ENCODE measurements at places on chromosomes 7 and 10.

DNA sequence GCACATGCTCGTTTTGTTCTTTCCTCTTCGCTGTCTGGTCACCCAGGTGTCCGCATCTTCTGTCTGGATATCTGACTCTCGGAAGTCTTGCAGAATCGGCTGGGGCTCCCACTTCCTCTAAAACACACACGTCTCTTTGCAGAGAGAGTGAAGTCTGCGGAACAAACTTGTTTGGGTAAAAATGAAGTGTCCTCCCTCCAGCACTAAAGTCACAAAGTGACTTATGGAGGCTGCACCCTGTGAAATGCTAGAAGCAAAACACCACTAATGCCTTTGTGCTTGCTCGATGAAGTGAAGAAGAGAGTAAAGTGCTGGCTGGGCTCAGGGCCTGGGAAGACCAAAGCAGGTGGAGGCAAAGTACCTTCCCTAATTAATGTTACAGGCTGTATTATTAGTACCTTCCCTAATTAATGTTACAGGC, 71.4 kb downstream of the FGFR2 start:
- no peak for DNase-seq

GRCh38 chr7:33750177-33750576, 155.2 kb upstream of the BMPER start:
- peak; percentile 92 for DNase-seq

- no peak for DNase-seq
Observed at GRCh38 chr7:141884539-141885225, 31.5 kb upstream of the OR9A4 start.

DNA sequence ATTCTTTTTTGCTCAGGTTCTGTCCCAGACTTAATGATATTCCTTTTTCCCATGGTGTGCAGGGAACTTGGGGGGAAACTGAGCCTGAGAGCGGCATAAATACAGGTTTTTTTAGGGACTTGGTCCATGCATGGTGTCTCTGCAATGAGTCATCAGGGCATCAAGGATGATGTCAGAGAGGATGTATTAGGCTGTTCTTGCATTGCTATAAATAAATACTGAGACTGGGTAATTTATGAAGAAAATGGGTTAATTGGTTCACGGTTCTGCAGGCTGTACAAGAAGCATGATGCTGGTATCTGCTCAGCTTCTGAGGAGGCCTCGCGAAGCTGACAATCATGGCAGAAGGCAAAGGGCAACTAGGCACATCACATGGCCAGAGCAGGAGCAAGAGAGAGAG, 185.4 kb downstream of the RAB11FIP2 start:
- no peak for DNase-seq

DNA sequence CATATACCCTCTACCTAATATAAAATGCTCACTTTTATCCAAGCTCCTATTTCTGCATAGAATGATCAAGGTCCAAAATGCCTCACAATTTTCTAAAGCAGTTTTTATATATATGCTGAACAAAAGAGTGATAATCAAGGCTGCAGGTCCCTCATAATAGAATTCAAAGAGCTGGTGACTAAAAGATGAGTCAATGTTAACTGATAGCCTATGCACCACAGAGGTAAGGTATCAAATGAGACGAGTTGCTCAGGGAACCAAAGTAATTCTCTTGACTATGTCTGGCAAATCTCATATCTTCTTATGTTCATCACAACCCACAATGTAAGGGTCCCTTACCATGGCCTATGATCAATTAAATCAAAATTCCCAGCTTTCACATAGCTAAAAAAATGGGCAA, 15.2 kb downstream of the PDZD8 start:
- no peak for DNase-seq

GRCh38 chr7:1794888-1795542, 124.9 kb downstream of the ELFN1 start:
- peak; percentile 23 for DNase-seq

DNA sequence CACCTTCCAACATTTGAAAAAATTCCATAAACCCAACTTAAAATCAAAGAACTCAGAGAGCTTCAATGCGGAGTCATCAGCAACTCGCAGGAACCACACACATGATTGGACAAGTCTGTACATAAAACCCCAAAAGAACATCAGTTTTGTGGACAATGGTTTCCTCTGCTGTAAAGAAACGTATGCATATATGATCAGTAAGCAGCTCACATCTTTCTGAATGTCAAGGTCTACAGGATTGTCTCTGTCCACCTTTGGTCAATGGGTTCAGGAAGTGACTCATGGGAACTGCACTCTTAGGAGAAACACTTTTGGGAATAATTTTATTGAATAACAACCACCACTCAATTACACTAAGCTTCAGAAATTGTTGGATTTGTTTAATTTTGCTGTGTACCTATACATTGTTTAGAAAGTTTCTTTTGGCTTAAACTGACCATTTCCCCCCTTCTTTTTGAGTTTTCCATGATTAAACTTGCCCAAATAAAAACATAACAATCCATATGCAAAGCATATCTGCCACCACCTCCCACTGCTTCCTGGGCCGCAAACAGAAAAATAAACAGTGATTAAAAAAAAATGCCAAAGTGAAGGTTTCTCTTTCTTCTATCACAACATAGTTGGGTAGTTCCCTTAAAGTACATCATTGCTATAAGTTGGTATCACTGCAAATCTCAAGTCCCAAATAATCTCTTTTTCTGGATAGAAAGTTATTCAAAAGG, 27.3 kb upstream of the AFAP1L2 start:
- no peak for DNase-seq

GRCh38 chr7:5526100-5526905, 102.7 kb upstream of the TNRC18 start:
- DNase-seq = peak; percentile 70

DNA sequence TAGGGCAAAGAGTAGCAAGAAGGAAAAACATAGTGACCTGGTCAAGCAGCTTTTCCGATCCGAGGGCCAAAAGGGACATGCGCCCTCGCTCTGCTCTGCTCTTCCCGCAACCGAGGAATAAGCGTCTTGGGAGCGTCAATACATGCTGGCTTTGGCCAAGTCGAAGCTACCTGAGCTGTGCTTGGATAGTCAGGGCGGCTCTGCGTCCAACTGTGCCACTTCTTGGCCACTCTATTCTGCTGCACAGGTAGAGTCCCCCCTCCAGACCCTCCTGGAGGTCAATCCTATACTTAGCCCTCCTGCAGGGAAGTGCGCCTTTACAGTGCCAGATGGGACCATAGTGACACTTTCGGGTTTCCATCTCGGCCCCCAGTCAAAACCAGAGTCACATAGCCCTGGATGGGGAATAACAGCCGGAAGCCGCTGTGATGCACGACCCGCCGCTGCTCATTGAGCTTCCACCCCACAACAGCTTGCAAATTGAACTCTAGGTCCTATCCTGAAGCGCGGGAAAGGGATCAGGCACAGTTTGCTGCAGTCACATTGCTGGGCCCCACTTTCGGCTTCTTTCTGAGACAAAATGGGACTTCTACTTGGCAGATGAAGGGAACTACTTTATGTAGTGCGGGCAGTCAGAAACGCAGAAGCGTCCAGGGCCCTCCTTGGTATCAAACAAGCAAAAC, 1.1 kb upstream of the HPSE2 start:
- DNase-seq = no peak

DNA sequence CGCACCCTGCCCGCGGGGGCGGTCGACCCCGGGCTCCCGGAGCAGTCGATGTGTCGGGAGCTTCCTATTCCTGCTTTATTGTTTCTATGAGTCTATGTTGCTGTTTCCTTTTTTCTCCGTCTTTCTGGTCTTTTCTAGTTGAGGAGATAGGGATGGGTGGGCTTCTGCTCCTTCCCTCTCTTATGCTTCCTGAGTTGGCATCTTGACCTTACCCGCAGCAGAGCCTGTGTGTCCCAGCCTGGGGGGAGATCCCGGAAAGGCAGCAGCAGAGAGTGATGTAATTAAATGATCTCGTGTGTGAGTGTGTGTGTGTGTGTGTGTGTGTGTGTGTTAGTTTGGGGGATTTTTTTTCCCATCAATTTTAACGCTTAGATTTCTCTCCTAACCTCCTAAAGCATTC, 486 bp upstream of the SORCS1 start:
- no peak for DNase-seq

DNA sequence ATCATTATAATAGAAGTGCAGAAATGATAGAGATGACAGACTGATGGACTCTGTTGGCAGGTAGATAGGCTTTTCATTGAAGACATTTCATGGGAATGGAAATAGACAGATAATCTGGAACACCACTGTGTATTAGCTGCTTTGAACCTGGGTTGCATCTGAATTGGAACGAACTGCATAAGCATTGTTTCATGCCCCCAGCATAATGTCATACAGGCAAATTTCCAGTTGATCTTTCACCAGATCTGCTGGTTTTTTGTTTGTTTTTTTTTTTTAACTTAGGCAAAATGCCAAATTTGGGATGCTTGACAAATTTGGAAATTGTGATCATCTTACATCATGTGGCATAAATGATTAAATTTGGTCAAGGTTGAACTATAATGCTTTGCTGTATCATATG, 172.1 kb upstream of the AOAH start:
- no peak for DNase-seq

DNA sequence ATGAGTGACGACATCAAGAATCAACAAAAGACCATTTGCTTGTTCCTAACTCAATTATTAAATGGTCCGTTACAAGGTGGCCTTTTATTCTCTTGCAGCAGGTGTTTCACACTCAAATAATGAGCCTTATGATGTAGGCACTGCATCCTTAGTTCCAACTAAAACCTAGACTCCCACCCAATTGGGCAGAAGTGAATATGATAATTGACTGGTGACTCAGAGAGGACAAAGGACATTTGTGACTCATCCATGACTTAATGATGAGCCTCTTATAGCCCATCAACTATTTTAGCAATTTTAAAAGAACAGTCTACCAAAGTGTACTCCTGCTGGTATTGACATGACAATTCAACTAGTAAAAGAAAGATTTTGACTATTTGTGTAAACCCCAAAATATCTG, 1027.8 kb upstream of the PHF14 start:
- DNase-seq = no peak

- DNase-seq = peak; percentile 23
Observed at GRCh38 chr7:142626420-142627035, 122.7 kb upstream of the PRSS1 start.

GRCh38 chr7:29607259-29607658, 43.6 kb downstream of the PRR15 start:
- DNase-seq = no peak

- DNase-seq = no peak
Observed at GRCh38 chr10:66927251-66927935, 1.6 kb downstream of the LRRTM3 start.

- DNase-seq = no peak
Observed at GRCh38 chr10:13624630-13625029, 37.9 kb downstream of the PRPF18 start.

- DNase-seq = no peak
Observed at GRCh38 chr7:40580776-40581175, 446.0 kb downstream of the SUGCT start.

- DNase-seq = no peak
Observed at GRCh38 chr7:127812540-127812939, 160.5 kb downstream of the SND1 start.

GRCh38 chr10:33732161-33732680, 397.8 kb upstream of the NRP1 start:
- DNase-seq = no peak

GRCh38 chr10:83367036-83367435, 772.3 kb upstream of the GHITM start:
- no peak for DNase-seq

GRCh38 chr10:61620506-61620905, 42.2 kb upstream of the CABCOCO1 start:
- DNase-seq = no peak

- DNase-seq = no peak
Observed at GRCh38 chr7:139029353-139029752, 6.5 kb downstream of the ZC3HAV1L start.

DNA sequence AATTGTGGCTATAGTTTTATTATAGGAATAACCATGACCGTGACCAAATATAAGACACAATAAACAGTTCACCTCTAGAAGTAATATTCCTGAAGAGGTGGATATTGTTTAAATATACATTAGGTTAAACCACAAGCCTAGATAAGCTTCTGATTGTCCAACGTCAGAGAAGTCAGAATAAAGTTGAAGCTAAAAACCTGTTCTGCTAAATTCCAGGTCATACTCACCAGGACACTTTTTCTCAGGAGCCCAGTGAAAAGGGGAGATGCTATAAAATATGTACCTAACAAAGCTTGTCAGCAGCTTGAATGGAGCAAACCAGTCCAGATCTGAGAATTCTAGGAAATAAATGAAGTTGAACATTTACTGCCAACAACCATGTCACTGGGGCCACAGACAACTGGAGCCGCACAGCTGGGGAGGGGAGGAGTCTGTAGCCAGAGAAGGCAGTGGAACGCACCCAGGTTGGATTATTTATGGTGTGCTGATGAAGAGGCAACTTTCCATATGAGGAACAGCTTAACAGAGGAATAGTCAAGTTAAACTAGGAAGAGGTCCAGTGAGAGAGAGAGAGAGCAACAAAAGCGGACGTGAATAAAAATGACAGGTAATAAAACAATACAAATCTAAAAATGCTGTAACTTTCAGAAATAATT, 191.1 kb downstream of the ZNF438 start:
- DNase-seq = no peak

GRCh38 chr7:380711-381210, 90.8 kb downstream of the FOXL3 start:
- no peak for DNase-seq

DNA sequence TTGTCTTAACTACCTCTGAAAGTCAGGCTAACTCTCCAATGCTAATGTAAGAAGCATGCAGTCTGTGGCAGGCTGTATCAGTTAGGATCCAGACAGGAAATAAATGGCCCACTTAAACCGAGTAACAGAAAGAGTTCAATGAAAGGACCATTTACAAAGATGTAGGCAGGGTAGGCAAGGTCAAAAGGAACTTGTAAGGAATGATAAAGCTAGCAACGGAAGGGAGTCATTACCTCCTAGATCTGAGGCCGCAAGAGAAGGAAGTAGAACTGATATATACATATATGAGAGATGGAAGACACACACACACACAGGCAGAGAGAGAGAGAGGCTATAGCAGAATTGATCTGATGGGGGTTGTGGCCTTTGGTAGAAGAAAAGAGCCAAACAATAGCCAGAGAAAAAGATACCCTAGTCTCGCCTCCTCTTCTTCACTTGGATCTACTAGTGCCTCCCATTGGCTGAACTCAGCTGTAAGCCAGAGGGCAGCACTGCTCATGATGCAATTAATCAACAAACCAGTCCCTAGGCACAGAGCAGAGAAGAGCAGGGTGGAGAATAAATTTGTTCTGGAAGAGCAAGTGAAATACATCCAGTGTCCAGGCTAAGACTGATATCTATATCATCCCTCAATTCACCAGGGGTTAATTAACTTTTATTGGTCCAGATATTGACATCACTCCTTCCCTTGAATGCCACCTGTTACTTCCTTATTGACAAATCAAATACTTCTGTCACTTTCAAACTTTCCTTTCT, 91.2 kb downstream of the LSMEM1 start:
- DNase-seq = no peak

All from fibroblast of skin of scalp (primary cell).